ENCODE measurements at places on chromosomes 2 and 18. TPM values are rescaled to one million over a fixed set of nuclear protein-coding genes. Genes with fewer than 3 reads are reported as not detected.

- no peak for DNase-seq
Observed at GRCh38 chr2:168316073-168316440, 68.7 kb upstream of the STK39 start.

- no peak for DNase-seq
Observed at GRCh38 chr18:9011431-9011830, 91.1 kb upstream of the NDUFV2 start.

- no peak for DNase-seq
Observed at GRCh38 chr18:11286431-11286830, 137.1 kb upstream of the PIEZO2 start.

DNA sequence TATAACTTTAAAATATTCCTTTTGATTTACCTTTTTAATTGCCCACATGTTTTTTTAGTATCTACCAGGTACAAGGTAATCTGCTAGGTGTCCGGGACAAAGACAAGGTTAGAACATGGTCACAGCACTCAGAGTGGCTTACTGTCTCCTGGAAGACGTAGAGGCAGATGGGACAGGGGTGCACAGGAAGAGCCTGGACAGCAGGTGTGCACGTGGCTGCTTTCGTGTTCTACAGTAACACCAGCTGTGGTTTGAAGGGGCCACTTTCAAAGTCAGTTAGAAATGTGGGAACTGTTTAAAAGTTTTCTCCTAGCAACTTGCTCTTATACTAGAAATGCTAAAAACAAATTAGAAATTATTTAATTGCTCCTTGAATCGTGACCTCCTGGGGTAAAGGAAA is 102.9 kb upstream of the ALPP start:
- no peak for DNase-seq

- no peak for DNase-seq
Observed at GRCh38 chr2:182064019-182064778, 78.5 kb downstream of the PPP1R1C start.

DNA sequence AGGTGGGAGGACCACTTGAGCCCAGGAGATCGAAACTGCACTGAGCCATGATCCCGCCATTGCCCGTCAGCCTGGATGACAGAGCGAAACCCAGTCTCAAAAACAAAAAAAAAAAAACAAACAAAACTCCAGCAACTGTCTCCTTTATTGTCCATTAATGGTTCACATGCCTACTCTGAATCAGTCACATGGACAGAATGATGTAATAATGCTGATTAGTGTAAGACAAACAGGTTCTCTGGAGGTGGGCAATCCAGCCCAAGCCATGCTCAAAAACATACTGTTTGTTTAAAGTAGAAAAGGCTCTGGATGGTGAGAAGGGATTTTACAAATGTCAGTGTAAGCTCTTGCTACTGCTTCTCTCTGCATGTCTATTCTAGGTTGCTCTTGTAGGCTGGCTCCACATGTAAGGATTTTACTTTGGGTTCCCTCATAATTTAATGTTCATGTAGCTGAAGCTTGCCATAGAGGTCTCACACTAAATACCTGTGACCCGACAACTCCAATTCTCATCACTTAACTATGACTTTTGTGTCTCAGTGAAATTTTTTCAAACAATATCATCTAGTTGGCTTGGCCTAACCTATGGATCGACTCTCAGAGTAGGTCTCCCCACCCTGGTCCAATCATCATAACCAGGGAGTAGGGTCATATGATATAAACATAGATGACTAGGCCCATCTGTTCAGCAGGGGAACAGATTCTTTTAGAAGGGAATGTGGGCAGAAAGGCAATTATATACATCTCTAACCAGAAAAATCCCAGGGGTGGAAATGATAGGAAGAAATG is 83.9 kb upstream of the SLC39A10 start:
- peak; percentile 9 for DNase-seq

- DNase-seq: peak; percentile 67
Observed at GRCh38 chr2:148658807-148659722, 14.5 kb downstream of the EPC2 start.

DNA sequence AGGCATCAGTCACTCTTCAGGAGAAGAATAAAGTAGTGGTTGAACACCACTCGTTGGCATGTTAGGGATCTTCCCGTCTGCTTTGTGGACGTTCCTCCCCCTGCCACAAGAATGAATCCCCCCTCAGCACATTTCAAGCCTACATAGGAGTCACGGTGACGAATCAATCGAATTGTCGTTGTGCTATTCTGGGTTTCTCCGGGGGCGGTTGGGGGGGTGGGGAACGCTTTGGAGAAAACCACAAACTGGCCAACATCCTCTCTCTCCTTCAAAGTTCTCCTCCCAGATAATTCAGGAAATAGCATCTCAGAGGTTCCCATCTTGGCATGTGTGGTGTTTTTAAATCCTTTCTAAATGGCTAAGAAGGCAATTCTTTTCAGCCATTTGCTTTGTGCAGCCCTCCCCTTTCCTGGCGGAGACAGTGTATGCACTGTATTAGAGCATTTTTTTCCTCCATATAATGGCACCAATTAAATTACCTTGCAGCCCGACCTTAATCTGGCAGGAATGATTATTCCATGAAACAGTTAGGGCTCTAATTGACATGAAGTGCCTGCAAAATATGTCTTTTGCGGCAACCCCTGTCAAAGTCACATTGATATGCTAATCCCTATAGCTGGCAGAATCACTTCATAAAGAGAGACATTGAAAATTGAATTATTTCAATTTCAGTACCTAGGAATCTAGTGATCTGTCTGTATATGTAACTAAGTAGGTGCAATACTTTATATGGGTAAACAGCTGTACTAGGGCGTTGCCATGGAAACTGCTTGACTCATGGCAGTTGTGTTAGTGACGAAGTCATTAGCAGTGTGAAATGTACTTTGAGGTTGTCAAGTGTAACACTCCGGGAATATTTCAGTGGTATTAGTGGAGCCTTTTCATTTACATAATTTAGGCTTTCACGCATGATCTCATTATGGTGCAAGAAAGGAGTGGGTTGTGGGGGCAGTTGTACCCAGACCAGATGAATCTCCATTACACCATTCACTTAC is 323.4 kb upstream of the SLC14A2 start:
- DNase-seq: peak; percentile 11

- DNase-seq: peak; percentile 6
Observed at GRCh38 chr2:188068093-188068492, 223.6 kb upstream of the GULP1 start.

DNA sequence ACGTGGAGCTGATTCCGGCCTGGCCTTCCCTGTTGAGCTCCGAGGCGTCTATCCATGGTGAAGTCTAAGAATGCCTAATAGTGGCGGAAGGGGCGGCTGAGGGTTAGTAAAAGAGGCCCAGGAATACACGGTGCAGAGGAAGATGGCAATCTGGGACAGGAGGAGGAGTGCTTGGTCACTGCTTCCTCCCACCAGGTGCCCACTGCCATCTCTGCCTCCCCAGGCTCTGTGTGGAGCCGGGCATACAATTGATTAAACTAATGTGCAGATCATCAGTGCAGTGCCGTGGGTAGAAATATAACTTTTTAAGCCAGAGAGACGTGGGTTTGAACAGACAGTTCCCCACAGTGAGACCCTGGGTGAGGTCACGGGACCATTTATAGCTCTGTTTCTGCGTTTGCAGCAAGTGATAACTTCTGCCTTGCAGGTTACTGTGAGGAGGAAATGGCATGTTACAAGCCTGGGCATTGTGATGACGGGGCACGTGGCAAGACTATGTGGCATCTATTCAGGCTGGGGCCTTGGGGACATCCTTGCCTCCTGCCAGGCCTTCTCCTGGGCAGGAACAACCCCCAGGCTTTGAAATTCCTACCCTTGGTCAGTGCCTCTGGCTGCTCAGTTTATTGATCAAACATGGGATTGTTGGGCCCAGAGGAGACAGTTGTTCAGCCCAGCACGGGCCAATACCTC is 204.9 kb downstream of the ASB1 start:
- no peak for DNase-seq

- DNase-seq: no peak
Observed at GRCh38 chr2:950080-950966, at the start of gene SNTG2. Gene SNTG2 (plus strand): TSS chr2:950849. CDS start chr2:950997, 148 bp downstream.

DNA sequence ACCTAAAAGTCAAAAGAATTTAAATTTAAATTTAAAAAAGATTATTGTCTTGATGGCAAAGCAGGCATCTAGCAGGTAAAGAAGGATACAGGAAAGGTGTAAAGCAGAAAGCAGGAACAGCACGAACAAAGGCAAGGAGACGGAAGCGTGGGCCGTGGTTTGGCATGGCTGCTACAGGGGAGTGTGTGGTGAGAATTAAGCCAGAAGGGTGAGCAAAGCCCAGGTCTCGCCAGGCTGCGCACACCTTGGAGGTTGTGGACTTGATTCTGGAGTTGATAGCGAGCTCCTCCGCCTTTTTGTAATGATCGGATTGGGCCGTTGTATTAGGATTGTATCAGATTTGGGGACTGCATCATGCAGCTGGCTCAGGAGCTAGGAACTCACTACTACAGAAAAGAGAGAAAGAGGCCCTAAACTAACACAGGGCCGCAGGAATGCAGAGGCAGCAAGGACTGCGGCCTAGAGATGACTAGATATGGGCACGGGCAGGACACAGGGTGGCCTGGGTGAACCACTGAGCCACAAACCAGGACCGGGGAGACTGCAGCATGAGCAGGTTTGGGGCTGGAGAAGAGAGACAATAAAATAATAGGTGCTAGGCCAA is 71.4 kb upstream of the TMEM247 start:
- DNase-seq: no peak

DNA sequence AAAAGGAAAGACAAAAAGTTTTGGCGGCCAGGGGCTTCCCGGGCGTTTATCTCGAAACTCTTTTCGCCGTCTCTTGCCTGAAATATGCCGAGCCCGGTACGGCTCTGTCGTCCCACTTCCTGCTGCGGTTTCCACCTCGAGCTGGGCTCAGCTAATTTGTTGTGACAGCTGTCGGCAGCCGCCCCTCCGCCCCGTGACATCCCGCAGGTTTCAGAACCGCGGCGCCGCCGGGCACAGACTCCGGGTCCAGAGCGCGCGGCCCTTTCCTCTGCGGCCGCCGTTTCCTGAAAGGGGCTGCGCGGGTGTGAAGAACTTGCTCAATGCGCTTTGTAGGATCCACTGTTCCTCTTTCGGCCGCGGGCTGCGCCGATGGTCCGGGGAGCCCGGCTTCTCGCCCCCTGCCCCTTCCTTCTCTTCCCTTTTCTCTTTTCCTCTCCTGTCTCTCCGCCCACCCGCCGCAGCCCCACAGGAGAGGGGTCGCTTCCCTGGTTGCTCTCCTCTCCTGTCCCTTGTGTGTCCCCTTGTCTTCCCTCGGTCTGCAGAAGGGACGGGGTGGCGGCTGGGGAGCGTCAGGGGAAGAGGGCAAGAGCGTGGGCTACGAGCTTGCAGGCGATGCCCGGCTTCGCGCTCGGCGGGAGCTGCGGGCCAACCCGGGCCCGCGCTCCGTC is 648 bp downstream of the ARID5A start:
- peak; percentile 70 for DNase-seq

GRCh38 chr2:70467831-70468779 is 85.5 kb downstream of the TGFA start:
- no peak for DNase-seq

- DNase-seq: no peak
Observed at GRCh38 chr2:211349031-211349430, 792.6 kb downstream of the CPS1 start.

- no peak for DNase-seq
Observed at GRCh38 chr2:105751272-105751671, 6.6 kb downstream of the NCK2 start.

- DNase-seq: no peak
Observed at GRCh38 chr18:23986600-23987359, 27.8 kb upstream of the TTC39C start.

GRCh38 chr2:105494683-105495425 is 96.0 kb upstream of the FHL2 start:
- no peak for DNase-seq

GRCh38 chr2:221514305-221515040 is 57.6 kb downstream of the EPHA4 start:
- no peak for DNase-seq

GRCh38 chr2:136281281-136282114 is 163.5 kb upstream of the CXCR4 start:
- no peak for DNase-seq

GRCh38 chr2:8694737-8695136 is 12.9 kb downstream of the ID2 start:
- peak; percentile 11 for DNase-seq

DNA sequence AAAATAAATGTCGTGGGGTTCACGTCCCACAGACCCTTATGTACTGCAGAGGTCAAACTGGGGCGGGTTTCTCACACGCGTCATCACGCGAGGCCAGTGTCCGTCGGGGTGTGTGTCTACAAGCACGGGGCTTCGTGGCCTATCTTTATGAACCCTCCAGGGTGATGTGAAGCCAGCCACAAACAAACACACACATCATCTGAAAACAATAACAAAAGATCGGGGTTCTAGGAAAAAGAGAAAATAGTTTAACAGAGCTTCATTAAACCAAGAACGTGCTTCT is 23.3 kb downstream of the LDLRAD4 start:
- no peak for DNase-seq

- no peak for DNase-seq
Observed at GRCh38 chr18:52722904-52723303, 382.9 kb downstream of the DCC start.

GRCh38 chr2:100077935-100078334 is 64.5 kb downstream of the AFF3 start:
- DNase-seq: no peak

DNA sequence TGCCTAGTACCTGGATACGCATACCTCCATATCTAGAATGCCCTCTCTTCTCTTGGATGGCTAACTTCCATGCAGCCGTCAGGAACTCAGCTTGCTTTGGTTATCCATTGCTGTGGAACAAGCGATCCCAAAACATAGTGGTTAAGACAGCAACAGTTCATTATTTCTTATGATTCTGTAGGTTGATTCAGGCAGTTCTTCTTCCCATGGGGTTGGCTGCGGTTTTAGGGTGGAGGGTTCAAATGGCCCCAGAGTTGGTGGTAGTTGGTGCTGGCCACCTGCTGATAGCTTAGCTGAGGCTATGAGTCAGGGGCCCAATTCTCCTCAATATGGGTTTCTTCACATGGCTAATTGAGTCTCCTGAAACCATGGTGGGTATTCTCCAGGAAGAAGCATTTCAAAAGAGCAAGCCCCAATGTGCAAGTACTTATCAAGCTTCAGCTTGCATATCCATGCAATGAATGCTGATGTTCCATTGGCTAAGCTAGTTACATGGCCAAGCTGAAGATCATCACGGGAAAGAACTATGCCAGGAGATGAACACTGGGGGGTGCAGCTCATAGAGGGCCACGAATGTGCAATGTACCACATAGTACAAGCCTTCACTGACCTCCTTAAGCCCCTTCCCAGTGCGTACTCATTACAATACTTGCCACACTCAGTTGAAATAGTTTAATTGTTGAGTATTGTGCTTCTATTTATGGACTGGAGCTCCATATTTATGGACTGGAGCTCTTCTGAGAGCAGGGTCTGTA is 10.0 kb upstream of the RHOB start:
- no peak for DNase-seq

- no peak for DNase-seq
Observed at GRCh38 chr2:51959696-51960095, 927.8 kb upstream of the NRXN1 start.

Gene CIB4
- total RNA-seq: not detected

Gene FAM228A
- total RNA-seq: not detected

Gene HJURP
- total RNA-seq: 0.67 TPM

Gene NAT8
- total RNA-seq: not detected

Gene HRH4
- total RNA-seq: under 0.01 TPM

Gene DNER
- 0.17 TPM for total RNA-seq

Gene ACADL
- total RNA-seq: 0.50 TPM

Gene NHEJ1
- 10.4 TPM for total RNA-seq
